BJ (cell line): ENCODE measurements at places on chromosomes 4 and X.

DNA sequence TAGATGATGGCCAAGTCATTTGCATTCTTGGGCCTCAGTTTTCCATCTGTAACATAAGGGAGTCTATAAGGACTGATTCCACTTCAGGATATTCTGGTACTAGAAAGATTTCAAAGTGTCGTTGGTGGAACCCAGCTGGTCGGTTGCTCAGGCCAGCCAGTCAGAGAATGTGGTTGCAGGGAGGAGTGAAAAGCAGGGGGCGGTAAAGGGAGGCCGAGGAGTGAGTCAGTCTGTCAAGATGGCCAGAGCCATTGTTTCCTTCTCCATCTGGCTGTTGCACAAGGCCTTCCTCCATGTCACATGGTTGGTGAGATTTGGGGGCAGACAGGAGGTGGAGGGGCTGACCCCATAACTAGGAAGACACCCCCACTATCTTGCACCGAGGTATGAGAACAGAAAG is 38.2 kb downstream of the STARD8 start:
- no peak for DNase-seq

DNA sequence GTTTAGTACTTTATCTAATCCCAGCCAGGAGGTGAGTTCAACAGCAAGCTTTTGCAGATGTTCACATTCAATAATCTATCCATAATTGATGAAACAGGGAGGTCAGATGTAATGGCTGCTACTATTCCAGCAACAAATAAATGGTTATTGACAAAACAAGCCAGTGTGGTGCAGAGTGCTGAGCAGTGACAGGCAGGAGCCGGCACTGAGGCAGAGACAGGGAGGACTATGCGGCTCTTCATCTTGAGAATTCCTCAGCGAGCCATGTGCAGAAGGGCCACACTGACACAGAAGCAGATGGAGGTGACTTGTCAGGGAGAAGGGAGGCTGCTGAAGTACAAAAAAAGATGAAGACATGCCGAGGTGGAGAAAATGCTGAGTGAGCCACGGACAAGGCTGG is 98.3 kb downstream of the TTC29 start:
- DNase-seq = no peak

DNA sequence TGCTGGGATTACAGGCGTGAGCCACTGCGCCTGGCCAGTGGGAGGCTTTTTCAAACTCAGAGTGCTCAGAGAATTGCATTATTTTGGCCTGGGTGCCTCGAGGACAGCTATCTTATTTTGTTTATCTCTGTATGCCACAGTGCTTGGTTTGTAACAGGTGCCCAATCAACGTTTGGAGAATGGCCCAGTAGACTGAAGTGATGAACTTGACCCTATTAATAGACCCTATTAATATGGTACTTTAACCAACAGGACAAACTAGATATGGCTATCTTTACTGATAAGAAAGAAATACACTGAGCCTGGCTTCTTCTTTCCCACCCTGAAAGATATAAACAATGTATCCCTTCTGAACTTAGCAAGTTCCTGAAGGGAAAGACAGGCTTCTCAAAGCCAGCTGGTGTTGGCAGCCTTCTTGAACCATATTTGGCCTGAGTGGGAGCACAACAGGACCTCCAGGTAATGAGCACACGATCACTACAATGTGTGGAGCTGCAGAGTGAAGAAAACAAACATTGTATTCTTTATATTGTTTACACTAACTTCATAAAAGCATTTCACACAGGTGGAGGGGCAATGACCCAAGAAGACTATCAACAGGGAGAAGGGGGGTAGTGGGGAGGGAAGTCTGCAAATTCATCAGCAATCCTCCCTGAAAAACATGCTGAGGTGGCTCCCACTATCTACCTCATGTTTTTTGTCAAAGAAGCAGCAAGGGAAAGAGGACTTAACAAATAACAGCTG is 41.7 kb downstream of the PRPS1 start:
- no peak for DNase-seq

GRCh38 chr4:30844861-30845582 is 124.9 kb downstream of the PCDH7 start:
- no peak for DNase-seq

GRCh38 chr4:48079972-48080391 is 54.1 kb downstream of the TXK start:
- DNase-seq = no peak

DNA sequence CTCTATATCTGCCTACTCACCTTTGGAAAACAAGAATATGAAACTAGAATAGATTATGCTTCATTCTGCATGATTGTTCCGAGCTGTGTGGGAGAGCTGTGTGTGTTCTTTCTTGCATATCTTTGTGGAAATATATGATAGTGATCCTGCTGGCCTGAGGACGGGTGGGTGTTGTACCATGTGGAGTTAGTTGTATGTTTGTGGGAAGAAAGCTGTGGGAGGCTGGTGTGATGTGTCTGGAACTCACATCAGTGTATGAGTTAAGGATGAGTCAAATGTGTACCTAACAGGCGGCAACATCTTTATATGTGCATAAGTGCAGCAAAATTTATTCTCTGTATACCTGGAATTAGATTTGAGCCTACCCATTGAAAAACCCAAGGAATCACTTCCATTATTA is 208.1 kb upstream of the ADGRL3 start:
- DNase-seq = no peak

DNA sequence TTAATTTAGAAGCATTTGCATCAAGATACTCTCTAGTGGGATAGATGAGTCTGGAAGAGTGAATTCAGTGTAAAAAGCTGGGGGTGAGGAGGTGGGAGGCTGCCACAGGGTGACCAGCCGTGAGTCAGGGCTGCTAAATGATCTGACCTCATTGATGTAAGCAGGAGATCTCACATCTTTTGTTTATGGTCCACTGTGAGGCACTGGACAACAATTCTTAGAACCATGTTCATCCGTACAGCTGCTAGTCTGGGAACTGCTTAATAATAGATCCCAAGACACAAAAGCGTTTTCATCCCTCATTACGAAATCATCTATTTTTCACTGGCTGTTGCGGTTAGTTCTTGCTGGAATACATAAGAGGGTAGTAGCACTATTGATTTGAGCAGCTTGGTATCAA is 14.1 kb downstream of the KLF3 start:
- peak; percentile 80 for DNase-seq

GRCh38 chrX:44068043-44068442 is 94.9 kb upstream of the NDP start:
- no peak for DNase-seq

GRCh38 chrX:118521435-118521834 is 25.8 kb downstream of the DOCK11 start:
- DNase-seq = peak; percentile 56

DNA sequence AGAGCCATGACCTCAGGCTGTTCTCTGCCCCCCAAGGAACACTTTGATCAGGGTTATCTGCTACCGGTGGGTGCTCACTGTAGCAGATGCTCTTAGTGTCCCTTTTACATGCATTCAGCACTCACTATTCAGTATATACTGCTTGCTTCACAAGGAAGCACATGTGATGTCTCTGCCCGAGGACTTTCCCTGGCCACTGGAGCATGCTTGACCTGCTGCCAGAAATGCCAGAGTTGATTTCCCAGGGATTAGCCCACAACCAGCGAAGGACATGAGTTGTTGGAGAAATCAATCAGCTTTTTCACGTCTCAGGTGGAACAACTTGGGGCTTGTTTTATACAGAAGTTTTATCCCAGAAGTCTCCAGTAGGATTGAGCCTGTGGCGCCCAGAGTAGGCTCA is 51.2 kb upstream of the RPS6KA3 start:
- no peak for DNase-seq

DNA sequence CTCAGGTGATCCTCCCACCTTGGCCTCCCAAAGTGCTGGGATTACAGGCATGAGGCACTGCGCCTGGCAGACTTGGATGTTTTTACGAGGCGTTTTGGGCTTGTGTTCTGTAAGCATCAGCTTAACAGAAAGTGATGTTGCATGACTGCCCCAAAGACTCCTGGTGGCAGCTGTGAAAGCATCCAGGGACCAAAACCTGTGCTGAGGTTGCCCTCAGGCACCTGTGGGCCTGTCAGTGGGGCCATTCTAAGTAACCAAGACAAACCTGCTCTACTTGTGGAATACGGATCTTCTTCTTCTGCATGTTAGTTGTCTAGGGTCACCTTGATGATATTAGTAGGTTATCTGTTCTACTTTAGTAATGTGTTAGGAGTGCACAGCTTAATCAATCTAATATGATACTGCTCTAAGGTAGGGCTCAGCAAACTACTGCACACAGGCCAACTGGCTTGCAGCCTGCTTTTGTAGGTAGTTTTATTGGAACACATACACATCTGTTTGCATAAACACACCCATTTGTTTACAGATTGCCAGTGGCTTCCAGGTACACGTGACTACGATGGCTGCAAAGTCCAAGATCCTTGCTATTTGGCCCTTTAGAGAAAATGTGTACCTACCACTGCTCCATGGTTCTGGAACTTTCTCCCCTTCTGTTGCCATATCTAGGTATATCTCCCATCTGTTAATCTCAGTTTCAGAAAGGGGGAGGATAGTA is 136.7 kb downstream of the GPR143 start:
- DNase-seq = no peak

DNA sequence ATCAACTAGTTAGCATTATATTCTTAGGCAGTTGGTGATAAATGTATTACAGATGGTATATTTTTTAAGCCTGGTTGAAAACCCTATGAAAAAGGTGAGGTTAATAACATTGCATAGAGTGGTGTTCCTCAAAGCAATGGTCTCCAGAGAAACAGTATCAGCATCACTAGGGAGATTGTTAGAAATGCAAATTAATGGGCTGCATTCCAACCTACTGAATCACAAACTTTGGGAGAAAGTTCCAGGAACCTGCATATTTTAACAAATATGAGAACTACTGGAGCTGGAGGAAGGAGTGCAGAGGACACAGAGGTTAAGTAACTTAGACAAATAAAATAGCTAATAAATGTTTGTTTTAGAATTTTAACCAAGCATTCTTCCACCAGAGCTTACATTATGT is 166.9 kb upstream of the PCDH10 start:
- DNase-seq = no peak

DNA sequence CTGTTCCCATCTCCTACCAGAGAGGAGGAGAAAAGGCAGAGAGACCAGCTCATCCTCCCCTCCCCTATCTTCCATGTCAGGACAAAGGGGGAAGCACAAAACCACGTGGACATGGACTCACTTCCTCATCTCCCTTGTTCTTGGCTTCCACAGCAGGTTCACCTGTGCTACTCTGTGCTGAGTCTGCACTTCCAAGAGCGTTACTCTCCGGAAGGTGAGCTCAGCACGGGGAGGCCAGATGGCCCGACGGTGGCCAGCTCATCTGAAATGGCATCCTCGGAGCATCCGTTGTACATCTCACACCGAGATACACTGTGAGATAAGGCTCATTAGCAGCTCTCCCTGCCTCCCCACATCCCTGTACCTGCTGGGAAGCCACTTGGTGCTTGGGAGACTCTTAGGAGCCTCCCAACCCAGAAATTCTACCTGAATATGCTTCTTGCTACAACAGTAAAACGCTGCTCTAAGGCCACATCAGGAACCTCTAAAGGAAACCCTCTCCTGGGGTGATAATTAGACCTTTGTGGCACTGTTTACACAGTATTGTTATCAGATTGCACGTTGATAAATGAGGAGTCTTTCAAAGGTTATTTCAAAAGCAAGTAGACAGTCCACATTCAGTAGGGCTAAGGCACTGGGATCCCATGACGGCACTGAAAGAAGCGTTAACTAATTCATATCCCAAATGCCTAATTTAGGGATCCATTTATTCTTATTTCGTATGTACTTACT is 19.4 kb downstream of the LGI2 start:
- DNase-seq = no peak

DNA sequence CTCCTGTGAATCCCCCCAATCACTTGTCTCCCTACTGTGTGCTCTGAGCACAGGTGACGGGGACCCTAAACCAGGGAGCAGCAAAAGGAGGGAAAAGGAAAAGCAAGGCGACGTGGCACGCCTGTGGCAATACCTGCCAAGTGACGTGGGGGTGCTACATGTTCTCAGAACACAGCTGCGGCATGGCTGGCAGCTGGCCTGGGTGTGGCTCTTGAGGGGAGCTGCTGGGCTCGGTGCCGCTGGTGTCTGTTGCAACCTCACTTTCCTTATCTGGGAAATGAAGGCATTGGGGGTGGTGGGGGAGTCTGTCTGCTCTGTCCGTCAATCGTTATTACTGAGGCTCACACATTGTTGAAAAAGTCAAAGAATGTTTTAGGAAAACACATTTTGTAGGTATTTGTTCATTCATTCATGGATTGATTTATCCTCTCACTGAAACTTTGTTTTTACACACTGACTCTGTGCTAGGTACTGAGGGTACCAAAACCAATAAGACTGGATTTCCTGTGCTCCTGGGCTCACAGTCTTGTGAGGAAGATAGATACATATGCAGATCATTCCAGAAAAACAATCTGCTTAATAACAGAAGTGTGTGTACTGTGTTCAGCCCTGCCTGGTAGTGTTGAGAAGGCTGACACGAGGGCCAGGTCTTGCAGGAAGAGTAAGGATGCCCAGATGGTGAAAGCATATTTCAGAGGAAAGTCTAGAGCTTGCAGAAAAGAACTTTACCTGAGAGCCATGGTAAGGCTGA is 217.6 kb downstream of the PTTG2 start:
- DNase-seq = no peak

GRCh38 chrX:38279188-38279587 is 48.1 kb downstream of the RPGR start:
- DNase-seq = no peak

GRCh38 chr4:5029447-5029846 is 10.2 kb upstream of the CYTL1 start:
- no peak for DNase-seq

DNA sequence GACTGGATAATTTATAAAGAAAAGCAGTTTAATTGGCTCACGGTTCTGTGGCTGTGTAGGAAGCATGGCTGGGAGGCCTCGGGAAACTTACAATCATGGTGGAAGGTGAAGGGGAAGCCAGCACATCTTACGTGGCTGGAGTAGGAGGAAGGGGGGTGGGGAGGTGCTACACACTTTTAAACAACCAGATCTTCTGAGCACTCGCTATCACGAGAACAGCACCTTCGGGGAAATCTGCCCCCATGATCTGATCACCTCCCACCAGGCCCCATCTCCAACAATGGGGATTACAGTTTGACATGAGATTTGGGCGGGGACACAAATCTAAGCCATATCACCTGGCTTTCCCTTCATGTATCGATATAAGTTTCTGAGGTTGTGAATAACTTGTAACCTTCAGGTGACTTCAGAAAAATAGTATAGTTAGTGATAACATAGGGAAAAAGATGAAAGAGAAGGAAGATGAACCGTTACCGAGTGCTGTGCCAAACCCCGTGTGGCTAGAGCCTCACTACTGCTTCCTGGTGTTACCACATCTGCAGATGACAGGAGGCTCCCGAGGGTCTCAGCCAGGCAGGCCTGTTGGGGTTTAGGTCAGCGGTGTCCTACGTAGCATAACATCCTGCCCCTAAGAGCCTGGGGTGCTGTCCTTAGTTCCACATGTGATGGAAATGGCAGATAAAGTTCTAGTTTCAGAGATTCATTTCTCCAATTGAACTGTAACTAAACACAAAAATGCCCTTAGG is 103.5 kb downstream of the TNIP2 start:
- no peak for DNase-seq

- no peak for DNase-seq
Measured at GRCh38 chr4:172709376-172709775, 459.2 kb upstream of the GALNT7 start.

DNA sequence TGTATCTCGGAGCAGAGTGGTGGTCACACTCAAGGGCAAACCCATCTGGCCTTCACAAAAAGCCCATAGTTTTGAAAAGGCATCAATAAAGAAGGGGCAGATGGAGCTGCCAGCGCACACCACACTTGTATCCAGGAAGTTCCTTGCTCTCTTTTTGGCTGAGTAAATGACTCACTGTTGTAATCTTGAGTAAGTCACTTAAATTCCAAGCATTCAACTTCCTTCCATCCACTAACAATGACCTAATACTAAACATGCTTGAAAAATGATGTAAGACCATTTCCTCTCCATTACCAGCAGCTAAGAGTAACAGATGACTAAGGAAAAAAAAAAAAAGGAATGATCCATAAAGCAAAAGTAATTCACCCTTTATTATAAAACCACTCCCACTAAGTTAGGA is 32.4 kb upstream of the MYOZ2 start:
- peak; percentile 99 for DNase-seq
